Peyer's patch (tissue), 4 donors: ENCODE measurements at places on chromosomes 4 and X. TPM values are rescaled to one million over a fixed set of nuclear protein-coding genes. Genes with fewer than 3 reads are reported as not detected.

GRCh38 chrX:2928191-2928582, 952 bp downstream of the ARSD start:
- H3K4me1 ChIP-seq = no peaks in the 10 kb centered on the region
- H3K4me3 ChIP-seq = peak overlapping the region; percentile 75
- H3K27me3 ChIP-seq = no peaks in the 10 kb centered on the region
- peak overlapping the region; percentile 96 for H3K27ac ChIP-seq

- H3K27me3 ChIP-seq = no peaks in the 10 kb centered on the region
- no peaks in the 10 kb centered on the region for H3K36me3 ChIP-seq
- no peak overlapping the region for H3K4me3 ChIP-seq
- H3K27ac ChIP-seq = no peak overlapping the region
Observed at GRCh38 chr4:18480928-18481327, 459.4 kb upstream of the LCORL start.

DNA sequence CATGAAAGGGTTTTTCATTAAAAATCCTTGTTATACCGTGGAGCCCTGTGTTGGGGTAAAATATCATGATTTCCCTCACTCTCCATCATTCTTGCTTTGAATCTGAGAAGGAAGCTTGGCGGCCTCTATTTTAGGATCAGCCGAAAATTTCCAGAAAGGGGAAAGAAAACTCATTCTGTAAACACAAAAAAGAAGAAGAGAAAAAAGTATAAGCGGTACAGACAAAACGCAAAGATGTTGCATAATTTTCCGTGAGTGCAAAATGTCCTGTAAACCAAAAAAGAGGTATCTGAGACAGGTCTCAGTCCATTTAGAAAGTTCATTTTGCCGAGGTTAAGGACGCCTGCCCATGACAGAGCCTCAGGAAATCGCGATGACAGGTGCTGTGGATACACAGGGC, 5.3 kb downstream of the CSF2RA start:
- no peak overlapping the region for H3K27ac ChIP-seq
- no peak overlapping the region for H3K4me3 ChIP-seq
- no peak for DNase-seq
- H3K27me3 ChIP-seq = no peaks in the 10 kb centered on the region
- no peaks in the 10 kb centered on the region for H3K4me1 ChIP-seq

GRCh38 chr4:113574636-113575103, 186.9 kb downstream of the CAMK2D start:
- H3K4me3 ChIP-seq = no peak overlapping the region
- no peak for DNase-seq
- H3K27ac ChIP-seq = peak overlapping the region; percentile 2
- H3K4me1 ChIP-seq = no peaks in the 10 kb centered on the region
- H3K27me3 ChIP-seq = no peaks in the 10 kb centered on the region

GRCh38 chrX:3263681-3264126, 82.7 kb downstream of the MXRA5 start:
- no peaks in the 10 kb centered on the region for H3K27me3 ChIP-seq
- no peak overlapping the region for H3K4me3 ChIP-seq
- no peak for DNase-seq
- H3K27ac ChIP-seq = no peak overlapping the region
- H3K4me1 ChIP-seq = no peaks in the 10 kb centered on the region

- H3K4me3 ChIP-seq = no peak overlapping the region
- no peaks in the 10 kb centered on the region for H3K4me1 ChIP-seq
- DNase-seq = no peak
- H3K36me3 ChIP-seq = no peaks in the 10 kb centered on the region
- H3K27me3 ChIP-seq = no peaks in the 10 kb centered on the region
Observed at GRCh38 chr4:154317201-154317999, 174.2 kb downstream of the DCHS2 start.

The LRP2BP gene
- 1.2 TPM for total RNA-seq

DNA sequence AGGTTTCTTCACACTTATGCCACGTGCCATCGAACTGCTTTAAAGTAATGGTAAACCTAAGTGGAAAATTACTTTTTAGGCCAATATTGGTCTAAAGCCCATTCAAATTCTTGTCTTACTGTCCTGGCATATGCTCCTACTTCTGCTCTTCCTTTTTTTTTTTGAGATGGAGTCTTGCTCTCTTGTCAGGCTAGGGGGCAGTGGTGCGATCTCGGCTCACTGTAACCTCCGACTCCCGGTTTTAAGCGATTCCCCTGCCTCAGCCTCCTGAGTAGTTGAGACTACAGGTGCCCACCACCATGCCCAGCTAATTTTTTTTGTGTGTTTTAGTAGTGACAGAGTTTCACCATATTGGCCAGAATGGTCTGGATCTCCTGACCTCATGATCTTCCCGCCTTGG, 129.0 kb upstream of the TECRL start:
- H3K27me3 ChIP-seq = no peaks in the 10 kb centered on the region
- no peaks in the 10 kb centered on the region for H3K36me3 ChIP-seq
- H3K4me1 ChIP-seq = no peaks in the 10 kb centered on the region
- H3K4me3 ChIP-seq = no peak overlapping the region
- no peak overlapping the region for H3K27ac ChIP-seq

The POU3F4 gene
- total RNA-seq = not detected

GRCh38 chrX:48475774-48476577, at the start of gene FTSJ1:
Gene FTSJ1 (plus strand): TSS chrX:48476199. CDS start chrX:48478048, 1,849 bp downstream.
- no peaks in the 10 kb centered on the region for H3K36me3 ChIP-seq
- peak within 1 kb of the TSS; percentile 59 for H3K4me3 ChIP-seq
- no peaks in the 10 kb centered on the region for H3K4me1 ChIP-seq
- H3K27me3 ChIP-seq = no peaks in the 10 kb centered on the region
- peak; percentile 88 for DNase-seq
